CD4-positive, alpha-beta T cell treated with Interleukin-6 for 4 hours (primary cell): ENCODE measurements at places on chromosomes 1 and 21.

DNA sequence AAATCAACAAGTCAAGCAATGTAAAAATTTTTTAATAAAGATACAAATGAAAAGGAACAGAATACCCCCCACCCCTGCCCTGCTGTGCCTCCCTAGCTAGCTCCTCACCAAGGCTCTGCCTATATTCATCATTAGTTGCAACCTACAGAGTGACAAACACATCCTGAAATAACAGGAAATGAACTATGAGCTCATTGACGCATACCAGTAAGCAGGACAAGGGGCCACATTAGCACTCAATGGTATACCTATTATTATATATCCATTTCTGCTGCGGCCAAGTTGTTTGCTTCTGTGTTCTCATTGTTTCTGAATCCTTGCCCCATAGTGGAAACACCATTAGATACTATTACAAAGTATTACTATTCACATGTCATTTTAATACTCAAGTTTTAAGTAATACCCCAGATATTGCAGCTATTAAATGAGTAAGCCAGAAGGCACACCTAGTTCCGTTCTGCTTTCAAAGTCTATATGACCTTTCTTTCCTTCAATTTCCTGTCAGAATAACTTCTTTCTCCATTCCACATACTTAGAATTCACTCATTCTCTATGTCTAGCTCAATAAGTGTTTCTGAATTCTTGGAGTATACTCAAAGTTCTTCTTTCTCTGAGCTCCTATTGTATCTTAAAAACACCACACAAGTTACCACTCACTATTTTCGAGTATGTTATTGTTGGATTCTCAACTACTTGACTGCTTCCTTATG is 1214.9 kb downstream of the PLA2G4A start:
- DNase-seq = no peak

- DNase-seq = no peak
Measured at GRCh38 chr1:85452948-85453347, 12.0 kb downstream of the DDAH1 start.

DNA sequence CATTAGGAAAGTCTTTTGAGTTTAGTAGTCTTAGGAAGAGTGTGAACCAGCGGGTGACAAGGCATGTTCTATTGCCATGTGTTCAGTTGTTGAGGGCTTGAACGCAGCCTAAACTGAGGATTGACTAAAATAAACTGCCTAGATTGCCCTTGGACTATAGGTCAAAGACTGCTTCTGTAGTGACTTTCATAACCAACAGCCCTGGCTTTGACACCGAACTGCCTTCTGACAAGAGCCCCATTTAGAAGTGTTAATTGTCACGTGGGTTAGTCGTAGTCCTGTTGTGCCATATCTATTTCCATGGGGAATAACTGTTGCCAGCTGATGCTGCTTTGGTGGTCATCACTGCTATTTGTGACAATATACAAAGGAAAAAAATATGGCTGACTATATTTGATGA is 90.4 kb downstream of the TGFB2 start:
- DNase-seq = no peak

- DNase-seq = no peak
Measured at GRCh38 chr1:14996133-14997050, 157.2 kb upstream of the TMEM51 start.

DNA sequence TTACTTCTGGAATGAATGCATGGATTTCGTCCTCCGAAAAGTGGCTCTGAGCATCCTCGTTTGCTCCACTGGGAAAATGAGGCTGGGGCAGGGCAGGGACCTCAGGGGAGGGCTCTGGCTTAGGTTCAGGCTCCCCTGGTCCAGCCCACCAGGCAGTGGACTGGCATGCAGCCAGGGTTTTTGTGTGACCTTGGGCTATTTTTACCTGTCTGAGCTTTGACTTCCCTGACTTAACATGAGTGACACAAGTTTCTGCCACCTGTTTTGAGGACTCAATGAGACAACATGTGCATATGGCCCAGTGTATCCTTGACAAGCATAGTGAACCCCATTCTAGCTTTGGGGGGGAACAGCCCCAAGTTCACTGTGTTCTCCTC is 32.6 kb upstream of the EDN2 start:
- no peak for DNase-seq

GRCh38 chr1:145978471-145978853 is 14.0 kb downstream of the POLR3GL start:
- no peak for DNase-seq

DNA sequence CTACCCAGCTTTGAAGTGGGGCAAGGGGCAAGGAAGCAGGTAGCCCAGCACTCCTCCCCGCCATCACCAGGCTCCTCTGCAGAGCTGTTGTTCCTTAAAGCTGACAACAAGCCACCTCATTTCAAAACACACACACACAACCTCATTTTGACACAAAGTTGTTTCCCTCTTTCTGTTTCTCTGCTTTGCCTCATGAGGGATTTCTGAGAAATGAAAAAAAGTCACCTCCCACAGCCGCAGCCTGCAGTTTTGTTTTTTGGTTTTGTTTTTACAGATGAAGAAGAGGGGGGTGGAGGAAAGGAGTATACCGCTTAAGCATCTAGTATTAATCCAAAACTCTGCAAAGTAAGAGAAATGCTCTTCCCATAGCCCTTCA is 12.1 kb downstream of the MCL1 start:
- DNase-seq = peak; percentile 72

DNA sequence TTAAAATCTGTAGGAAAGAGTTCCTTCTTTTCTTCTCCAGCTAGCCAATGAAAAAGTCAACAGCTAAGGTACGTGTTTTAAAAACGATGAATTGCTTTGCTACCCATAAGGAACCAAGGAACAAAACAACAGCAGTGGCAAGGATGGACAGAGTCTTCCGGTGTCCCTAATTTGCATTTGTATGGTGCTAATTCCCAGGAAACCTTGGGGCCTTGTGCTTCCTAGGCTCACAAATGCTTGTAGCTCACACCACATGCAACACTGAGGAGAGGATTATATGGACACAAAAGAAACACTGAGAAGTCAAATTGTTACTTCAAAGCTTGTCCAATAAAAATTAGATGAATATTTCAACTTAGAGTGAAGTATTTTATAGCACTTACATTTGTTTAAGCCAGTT is 1.8 kb upstream of the PGBD5 start:
- DNase-seq = no peak

GRCh38 chr1:16913181-16913832 is 8.4 kb upstream of the CROCC start:
- no peak for DNase-seq

DNA sequence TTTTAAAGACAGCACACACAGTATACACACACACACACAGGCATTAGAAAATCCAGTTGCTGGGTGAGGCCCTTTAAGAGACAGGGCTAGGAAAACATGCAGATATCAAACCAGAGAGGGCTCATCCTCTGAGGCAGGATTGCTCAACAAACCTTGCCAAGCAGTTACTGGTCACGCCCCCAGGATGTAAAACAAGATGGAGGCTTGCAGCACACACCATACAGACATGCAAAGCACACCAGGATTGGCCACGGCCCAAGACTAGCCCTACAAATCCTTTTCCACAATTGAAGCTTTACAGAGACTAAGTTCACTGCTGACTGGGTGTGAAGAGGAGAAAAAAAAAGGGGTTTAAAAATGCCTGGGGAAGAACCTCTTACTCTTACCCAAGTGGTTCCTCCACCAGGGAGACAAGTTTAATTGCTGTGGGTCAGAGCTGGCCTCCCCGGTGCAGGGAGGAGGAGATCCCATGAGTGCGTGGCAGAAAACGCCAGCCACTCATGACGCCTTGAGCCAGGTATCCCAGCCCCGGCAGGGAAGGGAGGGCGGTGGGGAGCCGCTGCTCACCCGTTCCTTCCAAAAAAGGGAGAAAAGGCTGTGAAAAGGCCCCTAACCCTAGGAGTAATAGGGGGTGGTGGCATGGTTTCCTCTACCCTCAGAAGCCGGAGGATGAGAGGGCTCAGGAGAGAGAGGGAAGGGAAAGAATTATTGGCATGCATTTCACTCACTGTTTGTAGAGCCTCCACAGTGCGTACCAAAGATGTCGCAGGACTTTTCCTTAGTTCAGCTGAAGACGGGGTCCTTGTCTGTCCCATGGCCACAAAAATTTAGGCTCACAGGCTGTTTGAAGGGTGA is 594.6 kb upstream of the ZP4 start:
- no peak for DNase-seq

DNA sequence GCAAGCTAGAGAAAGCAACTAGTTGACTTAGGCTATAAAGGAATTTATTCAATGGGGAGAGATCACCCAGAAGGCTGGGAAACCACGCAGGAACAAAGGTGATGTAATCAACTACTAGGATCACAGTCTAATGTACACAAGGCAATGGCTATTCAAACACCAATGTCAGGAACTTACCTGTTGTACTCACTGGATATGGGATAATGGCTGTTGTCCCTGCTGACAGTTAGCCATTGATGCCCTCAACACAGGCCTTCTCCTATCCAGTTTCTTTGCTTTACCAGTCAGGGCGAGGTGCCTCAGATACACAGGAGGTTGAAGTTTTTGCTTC is 32.3 kb downstream of the C21orf91 start:
- no peak for DNase-seq

GRCh38 chr1:209168204-209168603 is 415.3 kb upstream of the CAMK1G start:
- no peak for DNase-seq

GRCh38 chr1:96558635-96559034 is 162.9 kb upstream of the PTBP2 start:
- no peak for DNase-seq

DNA sequence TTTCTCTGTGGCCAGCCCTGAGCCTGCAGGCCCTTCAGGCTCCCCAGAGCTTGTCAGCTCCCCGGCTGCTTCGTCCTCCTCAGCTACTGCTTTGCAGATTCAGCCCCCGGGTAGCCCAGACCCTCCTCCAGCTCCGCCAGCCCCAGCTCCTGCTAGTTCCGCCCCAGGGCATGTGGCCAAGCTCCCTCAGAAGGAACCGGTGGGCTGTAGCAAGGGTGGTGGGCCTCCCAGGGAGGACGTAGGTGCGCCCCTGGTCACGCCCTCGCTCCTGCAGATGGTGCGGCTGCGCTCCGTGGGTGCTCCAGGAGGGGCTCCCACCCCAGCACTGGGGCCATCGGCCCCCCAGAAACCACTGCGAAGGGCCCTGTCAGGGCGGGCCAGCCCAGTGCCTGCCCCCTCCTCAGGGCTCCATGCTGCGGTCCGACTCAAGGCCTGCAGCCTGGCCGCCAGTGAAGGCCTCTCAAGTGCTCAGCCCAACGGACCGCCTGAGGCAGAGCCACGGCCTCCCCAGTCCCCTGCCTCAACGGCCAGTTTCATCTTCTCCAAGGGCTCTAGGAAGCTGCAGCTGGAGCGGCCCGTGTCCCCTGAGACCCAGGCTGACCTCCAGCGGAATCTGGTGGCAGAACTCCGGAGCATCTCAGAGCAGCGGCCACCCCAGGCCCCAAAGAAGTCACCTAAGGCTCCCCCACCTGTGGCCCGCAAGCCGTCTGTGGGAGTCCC is 45.4 kb downstream of the YARS1 start:
- DNase-seq = no peak

DNA sequence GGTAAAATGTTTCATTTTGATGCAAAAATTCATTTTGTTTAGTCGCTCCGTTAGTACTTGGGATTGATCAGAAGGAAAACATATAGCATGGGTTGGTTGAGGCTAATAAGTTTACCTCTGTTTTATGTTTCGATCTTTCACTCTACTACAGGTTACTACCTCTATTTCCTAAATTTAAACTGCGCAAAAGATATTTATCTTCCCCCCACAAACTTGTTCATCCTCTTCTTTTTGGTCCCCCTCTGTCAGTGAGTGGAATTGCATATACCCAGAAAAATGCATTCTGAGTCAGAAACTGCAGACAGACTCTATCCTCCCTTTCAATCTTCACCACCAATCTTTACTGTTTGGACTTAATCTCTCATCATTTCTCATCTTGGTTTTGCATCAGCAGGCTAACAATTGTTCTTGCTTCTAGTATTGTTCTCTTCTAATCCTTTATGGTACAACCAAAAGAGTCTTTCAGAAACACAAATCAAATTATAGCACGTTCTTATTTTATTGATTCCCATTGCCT is 316.0 kb upstream of the ADGRL4 start:
- DNase-seq = no peak

- DNase-seq = no peak
Measured at GRCh38 chr1:167767761-167768160, 46.0 kb downstream of the MPZL1 start.

DNA sequence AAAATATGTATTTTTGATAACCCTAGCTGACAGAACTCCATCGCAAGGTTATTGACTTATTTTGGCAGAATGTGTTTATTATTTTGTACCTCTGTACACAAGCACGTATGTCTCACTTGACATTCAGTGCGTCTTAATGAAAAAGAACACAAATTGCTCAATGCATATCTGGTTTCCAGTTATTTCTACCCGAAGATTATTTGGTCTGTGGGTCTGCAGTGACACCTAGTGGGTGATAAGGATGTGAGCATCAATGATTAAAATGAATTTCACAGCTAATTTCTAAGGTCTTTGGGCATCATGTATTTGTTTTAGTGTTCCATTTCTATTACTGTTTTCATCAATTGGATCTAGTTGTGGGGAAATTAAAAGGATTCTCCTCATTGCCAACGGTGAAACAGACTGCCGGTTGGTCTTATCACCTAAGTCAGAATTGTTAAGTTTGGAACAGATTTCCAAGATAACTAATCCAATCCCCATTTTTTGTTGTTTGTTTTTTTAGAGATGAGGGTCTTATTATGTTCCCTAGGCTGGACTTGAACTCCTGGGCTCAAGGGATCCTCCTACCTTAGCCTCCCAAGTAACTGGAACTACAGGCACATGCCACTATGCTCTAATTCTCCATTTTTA is 13.9 kb downstream of the DDX20 start:
- peak; percentile 65 for DNase-seq

- DNase-seq = no peak
Measured at GRCh38 chr1:81967951-81968350, 167.2 kb downstream of the ADGRL2 start.

- no peak for DNase-seq
Measured at GRCh38 chr21:44692798-44693512, 4.0 kb upstream of the KRTAP10-12 start.

DNA sequence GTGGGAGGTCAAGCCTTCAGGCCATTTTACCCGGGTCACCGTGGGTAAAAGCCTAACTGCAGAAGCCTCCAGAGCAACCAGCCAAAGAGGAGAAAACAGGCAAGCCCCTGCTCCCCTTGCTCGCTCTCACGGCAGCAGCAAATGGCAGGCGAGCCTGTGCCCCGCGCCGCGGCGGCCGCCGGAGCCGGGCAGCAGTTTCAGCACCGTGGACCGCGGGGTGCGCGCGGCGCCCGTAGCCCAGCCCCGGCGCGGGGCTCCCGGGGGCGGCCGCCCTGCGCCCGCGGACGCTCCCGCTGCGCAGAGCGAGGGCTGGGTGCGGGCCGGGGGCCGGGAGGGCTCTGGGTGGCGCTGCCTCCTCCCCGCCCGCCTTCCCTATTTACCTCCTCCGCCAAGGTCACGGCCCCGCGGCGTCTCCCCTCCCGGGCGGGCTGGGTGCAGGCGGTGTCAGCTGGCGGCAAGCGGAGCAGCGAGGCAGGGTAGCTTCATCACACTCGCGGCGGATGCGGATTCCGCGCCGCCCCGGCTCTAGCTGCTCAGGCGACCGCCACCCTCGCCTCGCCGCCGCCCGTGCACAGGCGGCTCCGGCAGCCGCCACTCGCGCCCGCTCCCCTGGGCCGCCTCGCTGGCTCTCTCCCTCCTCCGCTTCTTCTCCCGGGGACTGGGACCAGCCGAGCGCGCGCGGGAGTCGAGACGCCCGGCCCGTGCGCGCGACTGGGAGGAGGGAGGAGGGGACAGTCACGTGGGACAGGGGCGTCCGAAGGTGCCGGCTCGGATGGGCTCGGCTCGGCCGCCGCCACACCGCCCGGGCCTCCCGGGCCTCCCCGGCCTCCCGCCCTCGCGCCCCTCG is at the start of gene RGS7:
TSS of gene RGS7 (minus strand) at position 687 of the 847 bp plus-strand sequence.
- no peak for DNase-seq

GRCh38 chr1:24364975-24365678 is 46.0 kb downstream of the GRHL3 start:
- no peak for DNase-seq
